ENCODE measurements at places on chromosomes 6 and 20. TPM values are rescaled to one million over a fixed set of nuclear protein-coding genes. Genes with fewer than 3 reads are reported as not detected.

The TSBP1 gene
- total RNA-seq = not detected

The PGC gene
- not detected for total RNA-seq

The EYS gene
- 1.3 TPM for total RNA-seq

The C20orf144 gene
- total RNA-seq = not detected

The KIAA1755 gene
- 0.34 TPM for total RNA-seq

The HAO1 gene
- not detected for total RNA-seq

The GNMT gene
- not detected for total RNA-seq

The CDSN gene
- not detected for total RNA-seq

The CALHM5 gene
- 0.18 TPM for total RNA-seq

The ACTL10 gene
- 3.8 TPM for total RNA-seq

The CRYBG1 gene
- total RNA-seq = 77.5 TPM

The PPP1R14C gene
- total RNA-seq = 40.0 TPM

The KIFC1 gene
- total RNA-seq = 4.1 TPM

The FILIP1 gene
- total RNA-seq = 0.98 TPM

The JAG1 gene
- 170 TPM for total RNA-seq

The KIAA0408 gene
- 6.5 TPM for total RNA-seq

The ENPP3 gene
- total RNA-seq = 16.6 TPM

The TMEM244 gene
- not detected for total RNA-seq

Measured in left colon (tissue), 2 donors.